ENCODE measurements at places on chromosomes 1 and 21.
A peak's percentile ranks its signal among the peaks of the same experiment; 100 is the strongest.

GRCh38 chr1:216051071-216051470 lies 372.2 kb downstream of the USH2A start:
- DNase-seq, result no peak

GRCh38 chr1:246193537-246193936 lies 313.5 kb downstream of the SMYD3 start:
- no peak for DNase-seq

- no peak for DNase-seq
These were observed 103.0 kb downstream of the SNX7 start for GRCh38 chr1:98764485-98764884.

DNA sequence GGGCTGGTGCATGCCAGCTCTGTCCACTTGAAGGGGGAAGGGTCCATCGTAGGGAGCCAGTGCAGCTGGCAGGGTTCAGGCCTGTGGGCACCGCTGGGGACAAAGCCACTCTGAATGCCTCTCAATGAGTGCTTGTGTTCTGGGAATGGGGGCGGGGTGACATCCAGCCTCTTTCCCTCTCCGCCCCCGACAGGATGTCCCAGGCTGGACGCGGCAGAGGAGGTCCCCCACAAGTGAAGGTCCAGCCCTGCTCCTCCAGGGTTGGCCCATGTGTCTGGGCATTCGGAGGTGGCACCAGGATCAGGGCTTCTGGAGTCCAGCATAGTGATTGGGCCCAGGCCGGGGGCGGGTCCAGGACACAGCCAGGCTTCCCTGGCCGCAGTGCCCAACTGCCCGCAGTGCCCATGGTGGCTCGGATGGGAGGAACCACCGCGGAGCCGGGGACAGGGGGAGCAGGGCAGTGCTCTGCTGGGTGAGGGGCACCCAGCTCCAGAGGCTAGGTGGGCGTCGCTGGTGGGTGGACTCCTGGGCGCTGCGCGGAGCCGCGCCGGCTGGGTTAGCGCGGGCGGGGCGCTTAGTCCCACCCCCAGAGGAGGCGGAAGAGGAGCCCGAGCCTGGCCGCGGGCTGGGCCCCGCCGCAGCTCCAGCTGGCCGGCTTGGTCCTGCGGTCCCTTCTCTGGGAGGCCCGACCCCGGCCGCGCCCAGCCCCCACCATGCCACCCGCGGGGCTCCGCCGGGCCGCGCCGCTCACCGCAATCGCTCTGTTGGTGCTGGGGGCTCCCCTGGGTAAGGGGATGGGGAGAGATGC lies at the start of gene SHISA4:
Gene SHISA4, plus strand, starts transcription at position 617 of the 808 bp plus-strand sequence. Its CDS starts 97 bp downstream, at position 714.
- peak; percentile 69 for DNase-seq

DNA sequence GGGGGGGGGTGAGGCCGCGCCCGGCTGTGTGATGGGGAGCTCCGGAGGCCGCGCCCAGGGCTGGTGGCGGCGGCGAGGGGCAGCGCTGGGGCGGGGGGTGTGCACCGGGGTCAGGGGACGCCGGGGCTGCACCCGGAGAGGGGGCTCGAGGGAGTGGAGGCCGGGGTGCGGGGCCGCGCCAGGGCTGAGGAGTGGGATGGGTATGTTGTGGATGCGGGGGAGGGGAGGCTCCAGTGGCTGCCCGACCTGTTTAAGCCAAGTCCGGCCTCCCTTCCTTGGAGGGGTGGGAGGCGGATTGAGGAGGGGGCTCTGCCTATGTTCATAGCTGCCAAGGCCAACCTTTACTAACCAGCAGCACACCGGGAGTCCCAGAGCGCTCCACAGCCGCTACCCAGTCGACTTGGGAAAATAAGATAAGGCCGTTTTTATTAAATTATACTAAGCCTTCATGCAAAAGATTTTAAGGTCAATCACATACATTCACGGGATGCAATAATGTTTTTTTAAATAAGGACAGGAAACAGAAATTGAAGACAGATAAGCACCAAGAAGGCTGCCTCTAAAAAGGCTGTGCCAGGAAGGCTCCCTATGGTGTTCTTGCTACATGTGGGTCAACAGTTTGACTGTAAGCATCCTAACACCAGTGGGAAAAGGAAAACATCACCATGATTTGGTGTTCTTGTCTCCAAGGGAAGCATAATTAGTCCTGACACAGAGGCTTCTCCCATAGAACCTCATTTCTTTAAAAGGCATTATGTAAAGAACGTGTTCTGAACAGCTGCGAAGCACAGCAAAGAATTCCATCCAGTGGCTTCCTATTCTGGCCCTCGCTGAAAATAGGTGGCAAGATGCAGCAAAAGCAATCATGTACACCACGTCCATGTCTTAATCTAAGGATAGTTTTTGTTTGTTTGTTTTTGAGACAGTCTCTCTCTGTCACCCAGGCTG lies 626 bp upstream of the HLCS start:
- DNase-seq, result peak; percentile 15

GRCh38 chr1:211896958-211897357 lies 66.4 kb upstream of the LPGAT1 start:
- no peak for DNase-seq

DNA sequence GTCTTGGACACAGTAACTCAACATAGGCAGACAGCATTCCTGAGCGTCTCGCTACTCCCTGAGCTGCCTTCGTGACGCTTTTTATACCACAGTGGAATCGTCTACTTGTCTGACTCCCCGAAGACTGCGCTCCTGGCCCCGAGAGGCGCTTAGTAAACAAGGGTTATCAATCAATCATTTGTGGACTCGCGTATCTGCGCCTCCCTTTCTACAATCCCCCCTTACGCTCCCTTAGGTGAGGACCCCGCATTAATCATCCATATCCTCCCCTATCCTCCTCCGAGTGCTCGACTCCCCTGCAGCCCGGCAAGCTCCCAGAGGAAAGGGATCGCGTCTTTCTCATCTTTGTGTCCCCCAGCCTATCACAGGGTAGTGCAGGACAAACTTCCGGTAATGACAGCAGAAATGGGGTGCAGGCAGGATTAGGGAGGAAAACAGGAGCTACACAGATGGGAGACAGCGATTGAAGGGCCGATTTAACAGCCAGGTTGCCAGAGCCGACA lies 522 bp downstream of the TMEM59 start:
- DNase-seq, result peak; percentile 71

DNA sequence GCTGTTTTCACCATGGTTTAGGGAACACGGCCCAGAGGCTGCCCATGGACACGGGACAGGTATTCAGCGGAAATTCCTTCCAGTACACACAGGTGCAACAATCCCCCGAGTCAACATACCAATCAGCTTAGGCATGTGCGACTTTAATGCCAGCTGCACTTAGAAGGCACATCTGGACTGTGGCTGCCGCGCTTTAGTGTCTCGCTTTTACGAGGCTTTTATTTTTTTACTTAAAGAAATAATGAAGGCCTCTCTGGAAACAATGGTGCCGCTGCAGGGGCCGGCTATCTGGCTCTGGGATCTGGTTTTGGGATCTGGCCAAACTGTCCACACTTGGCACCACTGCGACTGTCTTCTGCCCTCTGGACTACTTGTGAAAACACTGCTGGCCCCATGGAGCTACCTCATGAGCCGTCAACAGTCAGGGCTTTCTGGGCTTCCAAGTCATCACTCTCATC lies 55.5 kb downstream of the SLC66A1 start:
- DNase-seq, result no peak

DNA sequence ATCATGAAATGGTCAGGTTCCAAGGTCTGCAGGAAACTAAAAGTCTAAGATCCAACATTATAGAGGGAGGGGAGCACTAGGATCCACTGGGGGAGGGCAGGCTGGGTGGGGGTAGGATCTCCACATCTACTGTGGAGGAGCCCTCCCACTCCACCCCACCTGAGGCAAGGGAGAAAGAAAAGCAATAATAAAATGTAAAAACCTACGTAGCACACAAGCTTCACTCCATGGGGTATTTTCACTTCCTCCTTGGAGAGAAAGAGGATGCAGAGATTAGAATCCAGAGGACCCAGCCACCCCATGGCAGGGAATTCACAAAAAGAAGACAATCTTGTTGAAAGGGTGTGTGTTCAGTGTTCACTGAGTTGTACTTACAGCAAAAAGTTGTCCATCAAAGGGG lies 14.4 kb downstream of the SPOCD1 start:
- no peak for DNase-seq

GRCh38 chr1:233627376-233627775 lies 13.5 kb downstream of the KCNK1 start:
- no peak for DNase-seq

GRCh38 chr1:28494737-28495136 lies 11.1 kb upstream of the RCC1 start:
- no peak for DNase-seq

DNA sequence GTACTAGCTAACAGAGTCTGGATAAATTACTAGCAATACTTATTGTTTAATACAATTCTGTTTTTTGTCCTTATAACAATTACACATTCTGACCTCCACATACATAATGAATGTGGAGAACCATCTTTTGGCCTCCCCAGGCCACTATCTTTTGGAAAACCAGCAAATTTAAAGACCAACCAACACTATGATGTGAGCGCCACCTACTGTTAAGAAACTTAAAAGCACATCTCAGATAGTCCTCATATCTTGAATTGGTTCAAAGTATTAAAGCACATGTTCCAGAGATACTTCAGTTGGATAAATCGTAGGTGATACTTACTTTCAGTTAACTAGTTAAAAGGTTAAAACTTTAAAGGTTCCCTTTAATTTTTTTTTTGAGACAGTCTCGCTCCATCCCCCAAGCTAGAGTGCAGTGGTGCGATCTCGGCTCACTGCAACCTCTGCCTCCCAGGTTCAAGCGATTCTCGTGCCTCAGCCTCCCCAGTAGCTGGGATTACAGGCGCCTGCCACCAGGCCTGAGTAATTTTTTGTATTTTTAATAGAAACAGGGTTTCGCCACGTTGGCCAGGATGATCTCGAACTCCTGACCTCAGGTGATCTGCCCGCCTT lies 29.3 kb upstream of the USP1 start:
- peak; percentile 68 for DNase-seq

GRCh38 chr1:15153842-15154479 lies 414 bp downstream of the TMEM51 start:
- peak; percentile 75 for DNase-seq

DNA sequence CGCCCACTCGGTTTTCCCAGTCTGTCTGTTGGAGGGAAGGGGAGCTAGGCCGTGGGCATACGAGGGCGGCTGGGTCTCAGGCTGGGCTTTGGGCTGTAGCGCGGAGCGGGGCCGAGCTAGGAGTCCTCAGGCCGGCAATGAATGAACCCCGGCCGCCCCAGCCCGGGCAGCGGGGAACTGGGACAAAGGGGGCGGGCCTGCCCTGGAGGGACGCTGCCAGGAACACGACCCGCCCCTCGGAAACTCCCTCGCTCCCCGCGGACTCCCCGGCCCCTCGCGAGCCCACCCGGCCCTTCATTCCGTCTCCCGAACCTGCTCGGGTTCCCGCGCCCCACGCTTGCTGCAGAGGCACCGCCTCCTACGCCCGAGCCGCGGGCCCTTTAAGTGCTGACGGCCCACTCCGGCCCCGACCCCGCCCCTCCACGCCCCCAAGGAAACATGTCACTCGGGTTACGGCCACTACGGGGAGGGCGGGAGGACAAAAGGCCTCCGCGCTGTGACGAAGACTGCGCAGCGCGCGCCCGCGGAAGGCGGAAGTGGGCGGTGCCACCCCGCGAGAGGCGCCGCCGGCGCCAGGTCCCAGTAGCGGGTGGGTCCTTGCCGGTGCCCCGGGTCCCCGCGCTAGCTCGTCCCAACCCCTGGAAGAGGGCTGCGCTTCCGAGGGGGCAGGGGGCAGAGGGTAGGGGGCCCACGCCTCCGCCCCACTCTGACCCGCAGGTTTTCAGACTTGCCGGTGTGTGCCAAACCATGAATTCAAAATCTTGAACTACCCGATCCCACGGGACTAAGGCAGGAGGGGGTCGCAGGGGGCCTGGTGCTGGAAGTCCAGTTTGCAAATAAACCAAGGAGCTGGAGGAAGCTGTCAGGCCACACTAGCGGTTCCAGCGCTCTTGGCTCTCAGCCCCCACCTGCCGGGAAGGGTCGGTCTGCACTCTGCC lies at the start of gene GALE:
Gene GALE, minus strand, starts transcription at position 355 of the 938 bp plus-strand sequence. CDS start 1,747 bp downstream, outside the sequence.
- peak; percentile 94 for DNase-seq

- peak; percentile 66 for DNase-seq
These were observed 7.5 kb upstream of the PARK7 start for GRCh38 chr1:7953850-7954609.

DNA sequence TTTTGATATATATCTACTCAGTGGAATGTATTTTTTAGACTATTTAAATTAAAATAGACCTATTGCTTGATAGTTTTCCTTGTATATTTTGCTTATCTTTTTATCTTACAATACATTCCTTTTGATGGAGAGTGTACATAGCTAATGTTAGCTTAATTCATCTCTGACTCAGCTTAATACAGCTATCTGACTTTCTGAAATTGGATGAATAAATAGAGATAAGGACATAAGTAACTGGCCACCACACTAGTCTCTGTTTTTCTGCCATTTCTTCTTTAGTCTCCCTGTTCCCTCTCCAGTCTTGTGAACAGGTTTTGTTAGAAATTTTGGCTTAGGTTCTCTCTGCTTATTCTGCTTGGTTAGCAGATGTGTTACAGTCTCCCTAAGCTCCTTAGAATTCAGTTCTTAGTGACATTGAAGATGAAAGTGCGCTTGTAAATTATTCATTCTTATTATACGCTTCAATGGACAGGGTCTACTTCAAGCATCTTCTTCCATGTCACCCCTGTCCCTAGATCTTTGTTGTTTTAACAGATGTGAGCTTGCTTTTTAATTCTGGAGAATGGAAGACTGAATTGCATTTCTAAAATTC lies 59.6 kb downstream of the XPR1 start:
- no peak for DNase-seq

GRCh38 chr1:29343908-29344307 lies 107.6 kb downstream of the PTPRU start:
- no peak for DNase-seq

DNA sequence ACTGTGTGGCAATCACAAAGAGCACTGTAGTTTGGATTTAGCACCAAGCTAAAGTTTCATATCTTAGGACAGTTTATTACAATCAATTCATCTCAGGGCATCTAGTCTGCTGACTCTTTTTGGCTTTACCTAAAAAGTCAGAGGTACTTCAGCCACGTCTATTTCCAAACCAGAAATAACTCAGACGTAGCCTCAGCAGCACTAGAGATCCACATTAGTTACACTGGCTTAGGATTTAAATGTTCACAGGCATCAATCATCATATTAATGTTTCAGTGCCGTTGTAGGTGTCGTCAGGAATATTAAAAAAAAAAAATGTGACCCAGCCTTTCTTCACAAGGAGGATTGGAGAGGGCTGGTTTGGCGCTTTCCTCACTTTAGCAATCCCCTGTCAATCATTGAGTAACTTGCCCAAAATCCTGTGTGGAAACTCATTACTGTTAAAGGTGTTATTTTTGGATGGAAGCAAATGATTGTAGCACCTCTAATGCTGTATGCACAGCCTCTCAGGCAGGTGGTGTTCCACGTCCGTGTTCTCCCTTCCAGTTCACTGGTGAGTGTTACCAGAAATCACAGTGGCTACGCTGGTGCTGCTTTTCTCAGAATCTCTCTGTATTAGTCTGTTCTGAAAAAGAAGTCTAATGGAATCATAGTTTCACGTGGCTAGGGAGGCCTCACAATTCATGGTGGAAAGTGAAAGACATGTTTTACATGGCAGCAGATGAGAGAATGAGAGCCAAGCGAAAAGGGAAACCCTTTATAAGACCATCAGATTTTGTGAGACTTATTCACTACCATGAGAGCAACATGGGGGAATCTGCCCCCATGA lies 45.4 kb downstream of the NEK7 start:
- DNase-seq, result no peak

All from ELR (cell line).